ENCODE measurements at places on chromosomes 5 and 9. TPM values are rescaled to one million over a fixed set of nuclear protein-coding genes. Genes with fewer than 3 reads are reported as not detected.

ZDHHC12 gene
- 31.4 TPM for total RNA-seq

MAMDC2 gene
- total RNA-seq = not detected

PCA3 gene
- total RNA-seq = not detected

CDC20B gene
- not detected for total RNA-seq

MEIKIN gene
- total RNA-seq = 0.53 TPM

ASTN2 gene
- 3.7 TPM for total RNA-seq

JAKMIP2 gene
- total RNA-seq = 8.3 TPM

SLC35D2 gene
- 21.8 TPM for total RNA-seq

PIK3R1 gene
- total RNA-seq = 194 TPM

- H3K36me3 ChIP-seq = no peaks in the 10 kb centered on the region
- peaks cover 6% of the 10 kb centered on the region for H3K27me3 ChIP-seq
- H3K4me3 ChIP-seq = no peak overlapping the region
- DNase-seq = no peak
- H3K4me1 ChIP-seq = no peaks in the 10 kb centered on the region
Observed at GRCh38 chr5:151643388-151643787, 43.3 kb downstream of the SPARC start.

DNA sequence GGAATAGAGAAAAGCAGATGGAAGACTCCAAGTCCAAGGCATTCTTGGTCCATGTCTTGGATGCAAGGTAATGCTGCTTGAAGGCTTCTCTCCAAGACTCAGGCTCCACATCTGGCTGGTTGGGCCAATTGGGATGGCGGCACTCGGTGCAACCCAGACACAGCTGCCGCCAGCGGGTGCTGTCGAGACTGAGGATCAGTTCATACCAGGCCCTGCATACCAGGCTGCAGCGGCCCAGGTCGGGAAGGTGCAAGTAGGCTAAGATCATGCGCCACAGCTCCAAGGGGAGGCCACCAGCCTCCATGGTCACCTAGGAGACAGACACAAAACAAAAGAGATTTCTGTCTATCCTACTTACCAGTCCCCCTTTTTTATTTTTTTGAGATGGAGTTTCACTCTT, 34.7 kb downstream of the FBXO10 start:
- H3K36me3 ChIP-seq = no peaks in the 10 kb centered on the region
- H3K4me1 ChIP-seq = no peaks in the 10 kb centered on the region
- no peak for DNase-seq
- no peak overlapping the region for H3K27ac ChIP-seq

GRCh38 chr5:10624206-10624605, 60.3 kb downstream of the ANKRD33B start:
- no peak overlapping the region for H3K4me3 ChIP-seq
- DNase-seq = no peak
- H3K27me3 ChIP-seq = no peaks in the 10 kb centered on the region
- H3K4me1 ChIP-seq = peaks cover 8% of the 10 kb centered on the region

DNA sequence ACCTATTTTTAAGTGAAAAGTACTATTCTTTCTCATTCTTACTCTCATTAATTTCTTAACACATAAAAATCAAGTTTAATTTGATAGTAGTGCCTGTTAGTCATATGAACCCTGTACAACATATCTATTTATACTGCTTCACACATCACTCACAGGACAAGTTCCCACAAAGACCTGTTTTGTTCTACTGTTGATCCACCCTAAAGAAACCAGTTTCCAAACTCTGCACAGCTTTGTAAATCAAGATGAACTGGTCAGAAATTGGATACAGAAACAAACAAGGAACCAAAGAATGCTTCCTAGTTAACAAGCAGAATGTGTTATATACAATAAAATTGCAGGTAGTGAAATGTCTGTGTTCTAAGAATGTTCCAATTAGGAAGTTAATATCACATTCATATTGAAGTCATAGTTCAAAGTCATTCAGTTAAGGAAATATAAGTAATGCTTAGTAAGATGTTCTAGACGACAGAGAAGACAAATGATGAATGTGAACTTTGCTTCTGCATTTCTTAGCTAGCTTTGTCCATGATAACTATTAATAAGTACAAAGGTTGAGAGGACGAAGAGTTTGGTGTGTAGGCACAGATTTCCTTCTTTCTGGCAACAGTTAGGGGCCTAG, 33.4 kb downstream of the C9orf85 start:
- no peak overlapping the region for H3K4me3 ChIP-seq
- no peak overlapping the region for H3K27ac ChIP-seq
- no peak for DNase-seq
- H3K27me3 ChIP-seq = no peaks in the 10 kb centered on the region
- H3K4me1 ChIP-seq = no peaks in the 10 kb centered on the region

DNA sequence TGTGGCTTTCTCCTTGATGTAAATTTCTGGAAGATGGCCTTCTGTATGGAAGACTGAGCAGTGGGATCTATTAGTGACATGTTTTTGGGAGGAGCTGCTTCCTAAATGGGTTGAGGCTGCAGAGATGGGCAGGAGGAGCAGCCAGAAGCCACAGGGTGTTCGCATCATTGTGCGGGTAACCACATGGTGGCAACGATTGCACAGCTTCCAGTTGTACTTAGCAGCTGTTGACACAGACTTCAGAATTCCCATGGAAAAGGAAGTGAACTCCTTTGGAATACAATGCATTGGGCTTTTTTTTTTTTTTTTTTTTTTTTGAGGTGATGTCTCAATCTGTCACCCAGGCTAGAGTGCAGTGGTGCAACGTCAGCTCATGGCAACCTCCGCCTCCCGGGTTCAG, 297.3 kb downstream of the NR3C1 start:
- no peak overlapping the region for H3K4me3 ChIP-seq
- no peak overlapping the region for H3K27ac ChIP-seq
- no peaks in the 10 kb centered on the region for H3K4me1 ChIP-seq
- H3K36me3 ChIP-seq = no peaks in the 10 kb centered on the region
- H3K27me3 ChIP-seq = no peaks in the 10 kb centered on the region

GRCh38 chr9:99335280-99335679, 113.2 kb downstream of the SEC61B start:
- no peaks in the 10 kb centered on the region for H3K27me3 ChIP-seq
- no peaks in the 10 kb centered on the region for H3K36me3 ChIP-seq
- H3K4me1 ChIP-seq = no peaks in the 10 kb centered on the region

DNA sequence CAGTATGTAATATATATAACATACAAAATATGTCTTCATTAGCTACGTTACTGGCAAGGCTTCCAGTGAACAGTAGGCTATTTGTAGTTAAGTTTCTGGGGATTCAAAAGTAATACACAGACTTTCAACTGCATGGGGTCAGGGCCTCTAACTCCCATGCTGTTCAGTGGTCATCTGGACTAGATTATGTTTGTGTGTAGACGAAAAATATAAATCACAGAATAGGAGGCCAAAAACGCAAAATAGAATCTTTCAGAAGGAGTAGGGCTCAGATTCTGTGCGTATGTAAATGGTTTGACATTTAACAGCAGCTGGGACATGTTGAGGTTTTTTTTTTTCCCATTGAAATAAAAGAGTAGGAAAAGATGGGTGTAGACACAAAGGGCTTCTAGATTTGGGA, 1048.7 kb upstream of the WWC1 start:
- no peaks in the 10 kb centered on the region for H3K4me1 ChIP-seq
- no peak overlapping the region for H3K27ac ChIP-seq

GRCh38 chr9:108511307-108511706, 344.5 kb downstream of the ACTL7B start:
- H3K27me3 ChIP-seq = no peaks in the 10 kb centered on the region
- H3K4me3 ChIP-seq = no peak overlapping the region
- H3K27ac ChIP-seq = no peak overlapping the region
- DNase-seq = no peak
- no peaks in the 10 kb centered on the region for H3K4me1 ChIP-seq

GRCh38 chr5:154654486-154655371, 100.4 kb upstream of the LARP1 start:
- no peak overlapping the region for H3K4me3 ChIP-seq
- H3K4me1 ChIP-seq = no peaks in the 10 kb centered on the region
- no peak for DNase-seq
- no peaks in the 10 kb centered on the region for H3K36me3 ChIP-seq
- no peak overlapping the region for H3K27ac ChIP-seq
- no peaks in the 10 kb centered on the region for H3K27me3 ChIP-seq

GRCh38 chr5:10849278-10849677, 88.2 kb upstream of the DAP start:
- H3K4me3 ChIP-seq = no peak overlapping the region
- no peaks in the 10 kb centered on the region for H3K27me3 ChIP-seq
- no peak for DNase-seq

DNA sequence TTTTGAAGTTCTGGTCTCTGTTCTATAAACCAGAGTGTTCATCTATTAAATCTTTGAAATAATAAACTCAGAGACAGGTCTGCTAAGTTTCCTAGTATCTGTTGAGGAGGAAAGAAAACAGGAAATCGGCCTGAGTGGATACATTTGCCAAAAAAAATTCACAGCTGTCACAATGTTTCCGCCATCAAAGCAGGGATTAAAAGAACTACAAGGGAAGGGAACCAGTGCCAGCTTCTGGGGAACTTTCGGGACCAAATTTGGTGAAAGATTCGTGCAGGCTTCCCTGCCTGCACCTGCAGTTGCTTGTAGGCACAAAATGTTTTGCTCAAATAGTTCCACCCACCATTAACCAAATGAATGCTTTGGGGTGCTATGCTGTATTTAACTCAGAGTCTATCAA, 267.5 kb downstream of the MSX2 start:
- H3K27ac ChIP-seq = no peak overlapping the region
- no peak overlapping the region for H3K4me3 ChIP-seq
- peaks cover 3% of the 10 kb centered on the region for H3K27me3 ChIP-seq
- H3K36me3 ChIP-seq = no peaks in the 10 kb centered on the region
- H3K4me1 ChIP-seq = no peaks in the 10 kb centered on the region

- H3K4me3 ChIP-seq = peak overlapping the region; percentile 96
- no peaks in the 10 kb centered on the region for H3K36me3 ChIP-seq
- peak overlapping the region; percentile 2 for H3K27ac ChIP-seq
- no peaks in the 10 kb centered on the region for H3K27me3 ChIP-seq
Observed at GRCh38 chr9:19409401-19410194, 789 bp downstream of the ACER2 start.

DNA sequence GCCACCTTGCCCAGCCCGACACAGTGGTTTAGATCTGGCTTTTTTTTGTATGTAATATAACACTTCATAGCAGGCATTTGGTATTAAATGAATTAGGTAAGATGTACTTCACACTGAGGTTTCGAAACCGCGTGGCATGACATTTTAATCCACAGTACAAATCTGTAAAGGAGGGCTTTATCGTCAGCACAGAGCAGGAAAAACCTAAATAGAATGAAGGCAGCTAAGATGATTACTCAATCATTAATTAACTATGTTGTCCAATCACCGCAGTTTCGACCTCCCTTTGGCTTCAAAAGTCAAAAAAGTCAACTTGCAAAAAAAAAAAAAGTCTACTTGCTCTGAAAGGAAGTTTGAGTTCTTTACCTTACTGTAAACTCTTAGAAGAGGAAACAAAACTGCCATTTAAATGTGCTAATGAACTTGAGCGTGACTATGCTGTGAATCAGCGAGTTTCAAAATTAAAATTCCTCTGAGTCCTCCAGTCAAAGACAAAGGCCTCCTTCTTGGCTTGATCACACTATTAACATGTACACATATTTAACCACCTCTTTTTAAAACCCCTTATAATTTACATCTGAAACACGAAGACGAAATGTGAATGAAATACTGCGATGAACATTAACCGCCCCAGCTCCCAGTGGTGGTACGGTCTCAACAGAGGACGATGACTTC, 698 bp upstream of the SEC24A start:
- H3K36me3 ChIP-seq = no peaks in the 10 kb centered on the region
- H3K4me3 ChIP-seq = peak overlapping the region; percentile 93
- peaks cover 17% of the 10 kb centered on the region for H3K4me1 ChIP-seq
- no peak for DNase-seq

GRCh38 chr9:21165516-21165915, 944 bp downstream of the IFNA21 start:
- no peak for DNase-seq
- no peaks in the 10 kb centered on the region for H3K27me3 ChIP-seq
- H3K27ac ChIP-seq = no peak overlapping the region
- no peak overlapping the region for H3K4me3 ChIP-seq

- H3K4me3 ChIP-seq = no peak overlapping the region
- H3K27me3 ChIP-seq = no peaks in the 10 kb centered on the region
- H3K27ac ChIP-seq = no peak overlapping the region
- no peaks in the 10 kb centered on the region for H3K4me1 ChIP-seq
Observed at GRCh38 chr5:100690036-100690560, 154.9 kb downstream of the FAM174A start.

DNA sequence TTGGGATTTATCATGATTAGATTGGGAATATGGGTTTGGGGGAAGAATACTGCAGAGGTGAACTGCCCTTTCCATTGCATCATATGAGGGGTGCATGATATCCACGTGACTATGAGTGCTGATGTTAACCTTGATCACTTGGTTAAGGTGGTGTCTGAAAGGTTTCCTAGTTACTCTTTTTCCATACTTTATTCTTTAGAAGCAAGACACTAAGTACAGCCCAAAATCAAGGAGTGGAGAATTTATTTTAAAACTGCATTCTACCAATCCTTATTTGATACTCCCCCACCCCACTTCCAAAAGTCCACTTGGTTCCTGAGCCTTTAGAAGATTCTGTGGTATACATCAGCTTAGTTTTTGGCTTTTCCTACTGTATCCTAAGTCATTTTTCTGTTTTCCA, 20.3 kb upstream of the STOM start:
- no peak overlapping the region for H3K4me3 ChIP-seq
- H3K4me1 ChIP-seq = peaks cover 2% of the 10 kb centered on the region
- H3K27me3 ChIP-seq = no peaks in the 10 kb centered on the region
- no peak overlapping the region for H3K27ac ChIP-seq

DNA sequence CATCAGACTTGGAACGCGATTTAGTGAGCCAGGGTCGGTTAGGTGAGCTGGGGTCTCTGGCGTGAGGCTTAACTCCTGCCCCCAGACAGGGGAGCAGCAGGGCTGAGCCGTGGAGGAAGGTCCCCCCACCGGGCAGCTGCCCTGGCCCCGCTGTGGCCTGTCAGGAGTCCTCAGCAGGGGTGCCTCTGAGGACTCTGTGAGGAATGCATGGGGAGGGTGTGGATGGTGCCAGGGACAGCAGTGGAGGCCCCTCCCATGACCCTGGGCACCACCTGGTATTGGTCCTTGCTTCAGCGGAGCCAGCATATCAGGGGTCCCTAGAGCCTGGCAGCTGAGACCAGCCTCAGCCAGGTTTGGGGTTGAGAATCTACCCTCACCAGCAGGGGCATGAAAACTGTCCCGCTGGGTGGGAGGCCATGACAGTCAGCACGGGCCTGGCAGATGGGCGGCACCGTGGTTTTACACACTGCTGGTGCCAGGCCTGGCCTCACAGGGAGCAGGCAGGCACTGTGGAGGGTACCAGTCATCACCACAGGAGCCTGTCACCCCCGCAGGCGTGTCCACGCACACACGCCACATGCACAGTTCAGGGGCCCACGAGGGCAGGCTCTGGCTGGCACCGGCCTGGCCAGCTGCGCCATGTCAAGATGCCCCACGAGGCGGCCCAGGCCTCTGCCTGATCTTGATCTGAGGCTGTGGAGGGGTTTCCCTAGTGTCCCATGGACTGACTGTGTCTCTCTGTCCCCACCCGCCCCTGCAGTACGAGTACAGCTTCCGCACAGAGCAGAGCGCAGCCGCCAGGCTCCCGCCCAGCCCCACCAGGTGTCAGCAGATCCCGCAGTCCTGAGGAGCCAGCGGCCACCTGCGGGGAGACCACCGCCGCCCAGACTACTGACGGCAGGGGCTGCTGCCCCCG, 111.1 kb upstream of the LMX1B start:
- no peak overlapping the region for H3K4me3 ChIP-seq
- peaks cover 28% of the 10 kb centered on the region for H3K4me1 ChIP-seq

GRCh38 chr9:86183229-86184137, 76.0 kb downstream of the C9orf153 start:
- no peak overlapping the region for H3K4me3 ChIP-seq
- DNase-seq = no peak
- H3K27ac ChIP-seq = no peak overlapping the region

All from T-cell (primary cell).